ENCODE measurements at places on chromosomes 7 and 10.

- peak; percentile 94 for DNase-seq
Measured at GRCh38 chr10:73246646-73247508, at the start of gene DNAJC9. TSS of gene DNAJC9 (minus strand) at chr10:73247255. CDS start at chr10:73247189, 66 bp downstream.

DNA sequence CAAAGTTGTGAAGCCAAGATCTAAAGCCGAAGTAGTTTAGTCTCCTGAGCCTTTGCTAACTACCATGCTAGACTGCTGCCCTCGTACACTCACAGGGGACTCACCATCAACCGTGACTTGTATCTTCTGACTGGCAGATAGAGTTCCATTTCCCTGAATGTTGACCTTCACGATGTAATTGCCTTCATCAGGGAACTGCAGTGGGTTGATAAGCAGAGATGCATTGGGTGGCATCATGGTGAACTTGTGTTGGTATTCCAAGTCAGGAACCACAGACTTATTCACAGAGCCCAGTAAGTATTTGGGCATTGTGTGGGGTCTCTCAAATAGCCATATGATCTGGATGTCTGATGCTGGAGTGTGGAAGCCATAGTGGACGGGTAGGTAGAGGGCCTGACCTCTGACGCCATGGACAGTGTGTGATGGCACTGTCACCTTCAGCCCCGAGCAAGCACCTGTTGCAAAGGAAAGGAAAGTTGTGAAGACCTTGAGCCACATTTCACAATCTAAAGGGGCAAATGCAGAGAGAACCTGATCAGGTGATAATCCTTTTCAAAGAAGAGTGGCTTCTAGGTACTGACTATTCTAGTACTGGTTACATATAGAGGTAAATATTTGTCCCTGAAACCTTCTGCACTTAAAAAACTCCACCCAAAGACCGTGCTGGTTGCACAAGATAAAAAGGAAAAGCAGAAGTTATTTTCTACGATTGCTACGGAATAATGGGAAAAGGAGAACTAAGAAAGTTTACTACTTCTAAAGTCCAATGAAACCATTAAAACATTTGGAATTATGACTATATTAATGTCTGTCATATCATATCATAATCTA lies 7.1 kb downstream of the HEPACAM2 start:
- no peak for DNase-seq

- DNase-seq: no peak
Measured at GRCh38 chr10:131843881-131844284, 56.9 kb upstream of the PPP2R2D start.

DNA sequence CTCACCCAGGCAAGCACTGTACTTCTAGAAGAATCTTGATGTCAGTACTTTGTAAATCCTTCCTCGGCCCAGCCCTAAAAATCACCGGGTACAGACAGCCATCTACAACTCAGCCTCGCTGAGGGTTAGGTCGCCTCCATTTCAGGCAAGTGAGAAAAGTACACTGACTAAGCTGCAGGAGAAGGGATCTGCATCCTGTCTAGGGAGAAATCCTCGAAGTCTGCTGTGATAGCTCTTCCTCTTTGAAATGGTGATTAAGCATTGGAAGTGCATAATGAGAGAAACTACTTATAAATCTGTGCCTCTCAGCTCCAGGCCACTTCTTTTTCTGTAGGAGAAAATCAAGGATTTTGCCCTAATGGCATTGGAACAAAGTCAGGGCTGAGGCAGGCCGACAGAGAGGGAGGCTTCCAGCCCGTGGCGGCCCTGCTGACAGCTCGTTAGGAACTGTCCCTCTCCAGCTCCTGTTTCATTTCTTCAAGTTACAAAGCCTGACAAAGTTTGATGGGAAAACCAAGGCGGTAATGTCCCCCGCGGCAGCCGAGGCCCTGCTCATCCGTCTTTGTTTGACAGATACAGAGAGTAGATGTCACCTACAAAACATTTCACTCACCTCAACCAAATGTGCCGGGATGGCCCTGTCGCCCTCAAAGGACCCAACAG lies 14.1 kb upstream of the GOT1 start:
- DNase-seq: no peak

DNA sequence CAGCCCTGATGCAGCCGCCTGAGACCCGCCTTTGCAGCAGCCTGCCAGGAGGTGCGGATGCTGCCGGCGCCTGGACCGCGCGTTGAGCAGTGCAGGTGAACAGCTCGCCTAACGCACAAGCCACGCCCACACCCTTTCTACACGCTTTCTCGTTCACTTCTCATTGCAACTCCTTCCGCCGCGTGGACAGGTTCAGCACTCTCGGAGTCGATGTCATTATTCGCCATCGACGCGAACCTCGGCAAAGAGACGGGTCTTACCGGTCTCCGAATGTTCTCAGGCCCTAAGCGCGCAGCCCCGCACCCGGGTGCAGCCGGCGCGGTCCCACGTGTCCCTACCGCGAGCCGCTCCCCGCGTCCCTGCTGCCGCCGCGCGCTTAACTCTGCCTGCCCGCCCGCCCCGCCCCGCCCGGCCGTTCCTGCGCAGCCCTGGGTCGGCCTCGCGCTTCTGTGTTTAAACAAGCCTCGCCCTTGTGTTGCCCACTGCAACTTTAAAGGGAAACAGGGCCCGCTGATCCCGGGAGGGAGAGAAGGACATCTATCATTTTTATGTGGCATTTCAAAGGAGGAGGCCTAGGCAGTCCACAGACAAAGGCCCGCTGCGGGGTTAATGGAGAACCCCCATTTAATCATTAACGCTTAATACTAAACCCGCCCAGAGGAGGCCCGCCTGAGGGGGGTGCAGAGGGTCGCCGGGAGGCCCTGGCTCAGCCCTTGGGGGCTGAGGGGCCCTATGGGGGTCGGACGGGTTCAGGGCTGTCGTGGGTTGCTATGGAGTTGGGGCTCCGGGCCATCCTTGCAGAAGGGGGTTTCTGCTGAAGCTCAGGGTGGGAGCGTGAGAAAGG lies 128.5 kb downstream of the WDR11 start:
- DNase-seq: no peak

DNA sequence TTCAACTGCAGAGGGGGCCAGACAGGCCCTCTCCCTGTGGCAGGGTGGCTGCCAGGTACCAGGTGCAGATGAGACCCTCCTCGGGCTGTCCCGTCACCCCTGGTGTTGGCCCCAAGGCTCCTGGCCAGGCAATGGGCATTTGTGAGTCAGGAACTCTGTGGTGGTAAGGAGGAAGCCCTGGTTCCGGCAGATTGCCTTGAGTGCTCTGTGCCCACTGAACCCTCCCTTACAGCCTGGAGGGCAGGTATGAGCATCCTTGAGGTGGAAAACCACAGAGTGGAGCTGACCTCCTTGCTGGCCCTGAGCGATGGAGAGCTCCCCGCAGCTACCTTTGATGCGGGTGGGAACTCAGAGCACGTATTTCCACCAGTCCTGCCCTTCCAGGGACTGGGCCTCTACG lies 2.0 kb downstream of the PAOX start:
- DNase-seq: no peak

GRCh38 chr7:142478479-142479220 lies 220.8 kb upstream of the PRSS58 start:
- peak; percentile 71 for DNase-seq

DNA sequence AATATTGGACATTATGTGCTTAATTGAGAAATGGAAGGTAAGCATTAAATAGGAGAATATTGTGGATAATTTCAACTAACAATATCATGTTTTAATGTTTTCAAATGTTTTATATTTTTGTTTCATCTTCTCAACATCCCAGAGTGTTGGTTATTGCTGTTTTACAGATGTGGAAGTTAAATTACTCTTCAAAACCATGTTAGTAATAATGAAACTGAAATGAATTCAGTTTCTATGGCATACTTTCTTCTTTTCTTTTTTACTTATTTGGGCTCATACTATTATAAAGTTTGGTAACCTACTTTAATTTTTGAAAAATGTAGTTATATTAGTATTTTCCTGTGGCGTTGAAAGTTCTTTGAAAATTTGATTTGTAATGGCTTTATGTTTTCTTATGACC lies 4.2 kb downstream of the GLRX3 start:
- DNase-seq: no peak

GRCh38 chr7:31564661-31565060 lies 50.8 kb downstream of the ITPRID1 start:
- no peak for DNase-seq

DNA sequence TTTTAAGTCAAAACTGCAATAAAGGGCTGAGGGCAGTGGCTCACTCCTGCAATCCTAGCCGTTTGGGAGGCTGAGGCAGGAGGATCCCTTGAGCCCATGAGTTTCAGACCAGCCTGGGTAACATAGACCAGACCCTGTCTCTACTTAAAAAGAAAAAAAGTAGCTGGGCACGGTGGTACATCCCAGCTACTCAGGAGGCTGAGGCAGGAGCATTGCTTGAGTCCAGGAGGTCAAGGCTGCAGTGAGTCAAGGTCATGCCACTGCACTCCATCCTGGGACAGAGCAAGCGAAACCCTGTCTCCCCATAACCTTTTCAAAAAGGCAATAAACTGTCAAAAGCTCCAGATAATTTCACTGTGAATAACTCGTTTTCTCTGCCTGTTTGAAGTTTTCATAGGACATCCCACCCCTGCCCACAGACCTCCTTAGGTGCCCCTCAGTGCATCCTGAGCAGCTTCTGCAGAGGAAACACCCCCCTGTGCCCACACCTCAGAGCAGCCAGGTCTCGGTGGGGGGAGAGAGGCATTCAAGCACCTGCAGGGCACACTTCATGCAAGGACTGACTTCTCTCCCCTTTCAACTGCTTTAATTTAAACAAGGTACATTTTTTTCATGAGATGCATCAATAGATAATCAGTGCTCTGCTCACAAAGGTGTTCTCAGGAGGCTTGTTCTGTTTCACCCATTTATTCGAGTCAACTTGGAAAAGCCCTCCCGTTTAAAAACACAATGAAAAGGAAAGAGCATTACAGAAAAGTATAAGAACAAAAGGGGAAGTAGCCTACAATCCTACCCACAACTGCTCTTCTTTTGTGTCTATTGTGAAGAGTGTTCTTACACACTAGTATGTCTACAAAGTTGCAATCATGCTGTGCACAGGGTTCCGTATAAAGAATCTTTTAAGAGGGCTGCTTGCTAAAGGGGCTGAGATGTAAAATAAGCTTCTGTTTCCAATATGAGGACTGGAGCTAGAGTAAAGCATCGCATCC lies 104.9 kb downstream of the KMT2E start:
- no peak for DNase-seq

- peak; percentile 78 for DNase-seq
Measured at GRCh38 chr7:47578579-47579270, 3.2 kb downstream of the TNS3 start.

DNA sequence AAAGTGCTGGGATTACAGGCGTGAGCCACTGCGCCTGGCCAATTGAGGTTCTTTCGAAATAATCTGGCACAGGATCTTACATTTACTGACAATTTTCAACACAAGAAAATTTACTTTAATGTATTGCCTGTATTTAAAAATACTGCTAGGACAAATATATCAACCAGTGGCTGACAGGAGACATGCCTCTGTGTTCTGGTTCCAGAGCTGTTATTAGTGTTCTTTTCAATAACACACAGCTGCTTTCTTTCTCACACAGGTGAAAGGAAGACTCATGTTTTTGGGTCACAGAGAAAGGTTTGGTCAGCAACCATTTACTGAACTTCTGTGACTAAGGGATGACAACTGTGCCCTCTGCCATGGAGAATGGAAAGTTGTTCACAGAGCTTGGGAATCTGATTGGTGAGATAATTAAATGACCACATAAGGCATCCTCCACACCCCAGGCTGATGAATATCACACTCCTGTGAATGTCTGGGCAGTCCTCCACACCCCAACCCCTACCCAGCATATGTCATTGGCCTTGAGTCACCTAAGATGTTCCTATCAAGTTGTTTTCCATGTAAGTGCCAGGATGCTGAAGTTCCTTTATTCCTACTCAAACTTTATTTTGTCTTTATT lies 180.1 kb downstream of the RAPGEF5 start:
- no peak for DNase-seq

DNA sequence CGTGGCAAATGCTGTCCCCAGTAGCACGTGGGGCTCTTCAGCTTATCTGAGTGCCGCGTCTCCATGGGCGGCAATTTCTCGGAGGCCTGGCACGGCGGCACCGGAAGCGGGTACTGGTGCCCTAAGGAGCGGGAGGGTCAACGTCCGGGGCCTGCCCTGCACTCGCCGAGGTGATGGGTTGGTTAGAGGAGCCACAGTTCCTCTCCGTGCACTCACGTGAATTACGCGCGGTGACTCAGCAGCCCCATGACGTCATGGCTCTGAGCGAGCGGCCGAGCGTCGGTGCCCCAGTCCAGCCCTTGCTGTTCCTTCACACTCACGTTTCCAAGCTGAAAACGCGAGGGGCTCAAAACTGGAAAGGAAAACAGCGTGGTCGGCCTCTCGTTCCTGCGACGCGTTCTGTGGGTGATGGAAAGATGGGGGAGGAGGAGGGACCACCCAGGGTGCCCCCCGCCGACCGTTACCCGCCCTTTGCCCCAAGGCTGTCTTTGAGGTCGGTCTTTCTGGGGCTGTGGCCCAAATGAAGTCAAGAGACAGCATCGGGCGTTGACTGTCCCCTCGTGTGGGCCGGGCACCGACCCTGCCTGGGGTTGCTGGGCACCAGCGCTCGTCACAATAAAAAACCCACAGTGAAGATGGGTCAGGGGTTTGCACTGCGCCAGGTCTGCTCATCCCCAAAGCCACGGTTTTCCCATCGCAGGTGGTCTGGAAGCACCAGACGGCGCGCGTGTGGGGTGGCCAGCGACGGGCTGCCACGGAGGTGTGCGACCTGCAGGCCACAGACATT lies 70.4 kb upstream of the CFAP46 start:
- DNase-seq: no peak

DNA sequence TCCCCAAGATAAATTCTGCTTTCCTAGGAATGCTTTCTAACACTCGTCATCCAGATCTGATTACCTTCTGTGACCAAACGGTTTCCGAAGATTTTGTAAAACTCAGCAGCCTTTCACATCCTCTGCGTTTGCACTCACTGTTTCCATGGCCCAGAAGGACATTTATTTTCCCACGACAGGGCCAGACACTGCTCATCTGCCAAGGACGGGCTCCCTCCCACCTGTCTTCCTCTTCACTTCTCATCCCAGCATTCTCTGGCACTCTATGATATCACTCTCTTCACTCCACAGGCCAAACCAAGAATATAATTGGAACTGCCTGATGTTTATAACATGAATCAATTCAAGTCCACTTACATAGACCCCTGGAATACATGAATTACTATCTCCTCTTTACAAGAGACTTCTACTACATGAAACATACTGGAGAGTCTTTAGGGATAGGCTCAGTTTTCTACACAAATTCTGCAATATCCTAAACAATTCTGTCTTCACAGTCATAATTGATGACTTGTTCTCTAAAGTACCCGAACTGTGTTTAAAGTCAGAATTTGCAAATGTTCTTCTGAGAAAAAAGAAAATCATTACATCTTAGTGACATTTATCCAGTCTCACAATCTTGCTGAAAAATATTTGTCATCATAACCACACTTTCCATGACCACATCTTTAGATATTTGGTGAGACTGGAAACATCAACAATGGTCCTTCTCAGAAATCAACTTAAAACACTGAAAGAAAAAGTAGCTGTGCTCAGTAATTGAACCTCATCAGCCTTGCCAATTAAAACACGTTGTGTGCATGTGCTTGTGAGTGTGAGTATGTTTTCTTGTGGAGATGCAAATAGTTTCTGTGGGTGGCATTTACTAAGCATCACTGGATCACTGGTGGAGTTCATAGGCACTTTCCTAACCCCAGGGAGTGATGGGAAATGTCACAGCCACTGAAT lies 79.5 kb upstream of the PRSS58 start:
- no peak for DNase-seq

All from fibroblast of skin of back (primary cell).